ENCODE measurements at places on chromosomes 7 and 10.

- DNase-seq = no peak
Measured at GRCh38 chr7:85054306-85054705, 132.6 kb downstream of the SEMA3D start.

GRCh38 chr7:133775201-133775600 is 351.9 kb upstream of the LRGUK start:
- no peak for DNase-seq

DNA sequence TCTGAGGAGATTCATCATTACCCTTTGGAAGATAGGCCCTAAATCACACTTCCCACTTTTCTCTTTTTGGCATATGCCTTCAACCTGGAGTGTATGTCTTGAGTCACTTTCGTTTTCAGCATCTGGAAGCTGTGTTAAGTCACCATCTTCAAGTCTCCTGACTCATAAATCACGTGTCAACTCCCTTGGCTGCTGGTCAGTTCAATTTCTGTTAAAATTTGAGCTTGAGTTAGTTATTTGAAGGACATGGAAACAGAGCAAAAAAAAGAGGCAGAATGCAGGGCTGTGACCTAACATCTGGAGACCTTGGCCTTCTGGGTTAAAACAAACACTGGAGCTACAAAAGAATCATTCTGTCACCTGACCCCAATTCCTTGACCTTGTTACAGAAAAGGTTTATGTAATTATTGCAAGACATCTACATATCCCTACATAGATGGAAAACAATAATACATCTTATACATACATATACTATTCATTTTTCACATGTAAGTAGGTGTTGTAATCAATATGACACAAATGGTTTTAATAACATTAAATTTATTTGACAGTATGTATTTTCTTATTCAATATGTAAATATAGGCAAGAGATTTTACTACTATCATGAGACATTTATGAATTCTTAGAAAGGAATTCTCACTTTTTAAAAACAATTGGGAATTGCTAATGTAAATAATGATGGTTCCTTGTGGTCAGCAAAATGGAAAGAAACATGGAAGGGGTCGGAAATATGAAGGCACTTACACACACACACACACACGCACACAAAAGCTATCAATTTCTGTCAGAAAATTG is 169.7 kb upstream of the PHYHIPL start:
- DNase-seq = no peak

DNA sequence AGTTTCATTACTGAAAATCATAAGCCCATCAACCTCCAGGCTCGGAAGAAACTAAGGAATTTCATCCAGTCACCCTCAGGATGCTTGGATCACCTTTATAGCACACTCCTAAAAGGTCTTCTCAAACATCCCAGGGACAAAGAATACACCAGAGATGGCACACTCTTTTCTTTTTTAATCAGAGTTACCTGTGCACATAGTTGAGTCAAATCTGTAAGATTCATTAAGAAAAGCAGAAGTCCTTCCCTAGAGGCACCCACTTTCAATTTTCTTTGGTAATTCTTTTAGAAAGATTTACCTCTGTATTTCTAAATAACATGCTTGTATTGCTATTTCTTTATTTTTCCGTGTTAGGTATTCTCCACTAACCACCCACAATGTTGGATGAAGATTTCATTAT is 50.6 kb upstream of the IL6 start:
- DNase-seq = no peak

GRCh38 chr10:68561865-68562649 is 1.9 kb downstream of the TET1 start:
- no peak for DNase-seq

DNA sequence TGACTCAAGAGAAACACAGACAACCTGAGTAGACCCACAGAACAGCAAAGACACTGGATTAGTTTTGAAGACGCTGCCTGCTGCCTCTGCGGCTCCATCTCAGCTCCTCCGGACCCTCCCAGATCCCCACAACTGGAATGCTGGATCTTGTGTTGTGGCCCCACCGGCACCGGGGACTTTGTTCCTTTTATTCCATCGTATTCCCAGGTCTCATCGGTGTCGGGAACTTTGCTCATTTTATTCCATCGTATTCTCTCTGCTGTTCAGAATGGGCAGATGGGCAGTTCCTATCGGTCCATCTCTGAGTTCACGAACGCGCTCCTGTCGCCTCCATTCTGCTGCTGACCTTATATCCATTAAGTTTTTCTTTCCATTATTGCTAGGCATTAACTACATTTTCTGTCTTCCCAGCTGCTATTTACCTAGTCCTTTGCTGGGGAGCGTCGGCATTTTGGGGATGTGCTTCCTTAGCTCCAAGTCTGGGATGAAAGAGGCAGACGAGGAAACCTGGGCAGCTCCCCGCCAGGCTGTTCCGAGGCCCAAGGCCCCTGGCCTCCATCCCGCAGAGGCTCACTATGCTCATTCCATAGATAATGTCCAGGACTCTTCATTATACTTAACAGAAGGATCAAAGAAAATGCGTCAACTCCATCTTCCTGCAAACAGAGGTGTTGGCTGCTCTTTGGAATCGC is 192.4 kb downstream of the MAD1L1 start:
- no peak for DNase-seq

GRCh38 chr10:2256241-2256640 is 518.9 kb upstream of the ADARB2 start:
- no peak for DNase-seq

DNA sequence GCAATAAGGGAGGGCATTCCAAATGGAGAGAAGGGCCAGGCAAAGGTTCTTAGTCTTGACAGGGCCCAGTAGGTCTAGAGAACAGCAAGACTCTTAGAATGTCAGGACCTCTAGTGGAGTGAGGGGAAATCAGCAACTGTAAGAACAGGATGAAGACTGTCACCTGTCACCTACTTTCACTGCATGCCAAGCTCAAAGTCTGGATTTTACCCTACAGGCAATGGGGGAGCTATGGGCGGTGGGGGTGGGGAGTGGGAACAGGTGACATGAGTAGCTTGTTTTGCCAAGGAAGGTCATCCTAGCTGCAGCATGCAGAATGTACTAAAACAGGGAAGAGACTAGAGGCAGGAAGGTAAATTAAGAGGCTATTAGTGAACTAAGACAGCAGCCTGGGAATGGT is 18.3 kb downstream of the GOT1 start:
- DNase-seq = no peak

DNA sequence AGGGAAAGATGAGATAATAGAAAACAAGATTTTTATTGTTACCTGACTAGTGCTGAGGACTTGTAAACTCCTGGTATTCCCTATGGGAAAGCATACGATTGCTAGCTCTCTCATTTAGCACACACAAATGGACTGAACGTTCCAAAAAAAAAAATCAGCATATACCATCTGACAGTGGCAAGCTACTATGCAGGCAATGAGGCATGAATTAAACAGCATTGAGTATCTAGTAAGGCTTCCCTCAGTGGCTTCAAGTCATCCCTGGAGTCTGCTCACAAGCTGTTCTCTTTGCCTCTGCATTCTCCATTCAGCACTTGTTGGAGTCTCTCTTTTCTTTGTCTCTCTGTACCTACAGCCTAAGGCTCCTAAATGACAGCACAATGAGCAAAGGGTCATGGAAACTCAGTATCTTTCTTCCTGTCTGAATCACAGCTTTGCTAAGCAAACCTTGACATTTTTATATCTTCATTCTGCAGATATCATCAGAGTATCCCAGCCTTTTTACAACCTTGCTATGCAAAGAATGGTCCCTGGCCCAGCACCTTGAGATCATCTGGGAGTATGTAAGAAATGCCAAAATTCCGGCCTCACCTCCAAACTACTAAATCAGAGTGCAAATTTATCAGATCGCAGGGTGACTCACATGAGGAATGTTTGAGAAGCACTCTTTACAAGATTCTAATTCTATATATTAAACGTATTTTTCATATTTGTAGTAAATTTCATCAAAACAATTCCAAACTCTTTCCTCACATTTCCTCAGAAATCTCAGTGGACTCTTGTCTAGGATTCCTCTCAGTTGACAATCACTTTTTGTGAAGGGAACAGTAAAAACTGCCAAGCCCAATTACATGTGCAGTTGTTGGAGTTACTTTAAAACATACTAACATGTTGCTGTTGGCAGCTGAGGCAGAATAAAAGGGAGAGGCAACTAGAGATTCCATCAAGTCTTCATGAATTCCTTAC is 10.8 kb upstream of the LIPA start:
- no peak for DNase-seq

DNA sequence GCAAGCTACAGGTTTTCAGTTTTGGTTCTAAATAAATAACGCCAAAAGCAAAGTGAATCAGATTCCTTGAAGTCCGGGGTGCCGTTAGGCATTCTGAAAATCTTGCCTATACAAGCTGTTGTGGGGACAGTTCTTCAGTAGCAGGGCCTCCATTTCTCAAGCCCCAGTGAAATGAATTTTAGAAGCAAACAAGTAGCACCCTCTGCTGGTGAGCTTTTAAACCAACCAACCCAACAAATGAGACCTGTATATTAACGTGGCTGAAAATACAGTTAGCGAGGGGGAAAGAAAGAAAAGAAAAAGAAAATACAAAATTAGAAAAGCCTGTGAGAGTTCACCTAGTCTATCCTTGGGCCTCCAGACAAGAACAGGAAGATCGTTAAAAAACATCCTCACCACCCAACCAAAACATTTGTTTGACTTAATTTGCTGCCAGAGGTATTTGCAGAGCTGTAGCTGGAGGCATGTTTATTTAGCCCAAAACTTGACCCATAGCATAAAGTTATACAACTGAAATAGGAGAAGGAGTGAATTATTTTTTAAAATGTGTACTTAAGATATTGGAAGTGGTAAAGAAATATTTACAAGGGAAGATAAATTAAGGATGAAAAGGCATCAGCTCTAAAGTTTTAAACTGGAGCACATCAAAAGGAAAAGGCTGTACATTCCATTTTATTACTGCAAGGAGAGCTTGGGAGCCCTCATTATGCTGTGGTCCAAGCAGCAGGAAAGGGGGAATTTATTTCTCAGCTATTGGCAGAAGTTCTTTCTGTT is 98.9 kb downstream of the DYNC1I1 start:
- DNase-seq = peak; percentile 12

- DNase-seq = no peak
Measured at GRCh38 chr10:74012480-74012879, 14.6 kb downstream of the VCL start.

DNA sequence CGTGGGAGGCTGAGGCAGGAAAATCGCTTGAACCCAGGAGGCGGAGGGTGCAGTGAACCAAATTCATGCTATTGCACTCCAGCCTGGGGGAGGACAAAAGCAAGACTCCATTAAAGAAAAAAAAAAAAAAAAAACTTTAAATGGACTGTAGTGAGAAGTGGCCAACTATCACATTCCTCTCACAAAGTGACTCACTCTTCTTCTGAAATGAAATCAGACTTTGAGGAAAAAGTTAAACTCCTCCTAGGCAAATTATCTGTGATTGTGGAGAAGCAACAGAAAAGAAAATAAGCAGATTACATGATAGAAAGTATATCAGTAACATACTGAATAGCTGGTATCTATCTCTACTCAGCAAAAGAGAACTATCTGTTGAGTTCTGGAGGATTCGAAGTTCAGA is 234.3 kb upstream of the PHF14 start:
- no peak for DNase-seq
